ENCODE measurements at places on chromosomes 2 and 18. TPM values are rescaled to one million over a fixed set of nuclear protein-coding genes. Genes with fewer than 3 reads are reported as not detected.
A peak's percentile ranks its signal among the peaks of the same experiment; 100 is the strongest.

The NLRC4 gene
- not detected for total RNA-seq

DNA sequence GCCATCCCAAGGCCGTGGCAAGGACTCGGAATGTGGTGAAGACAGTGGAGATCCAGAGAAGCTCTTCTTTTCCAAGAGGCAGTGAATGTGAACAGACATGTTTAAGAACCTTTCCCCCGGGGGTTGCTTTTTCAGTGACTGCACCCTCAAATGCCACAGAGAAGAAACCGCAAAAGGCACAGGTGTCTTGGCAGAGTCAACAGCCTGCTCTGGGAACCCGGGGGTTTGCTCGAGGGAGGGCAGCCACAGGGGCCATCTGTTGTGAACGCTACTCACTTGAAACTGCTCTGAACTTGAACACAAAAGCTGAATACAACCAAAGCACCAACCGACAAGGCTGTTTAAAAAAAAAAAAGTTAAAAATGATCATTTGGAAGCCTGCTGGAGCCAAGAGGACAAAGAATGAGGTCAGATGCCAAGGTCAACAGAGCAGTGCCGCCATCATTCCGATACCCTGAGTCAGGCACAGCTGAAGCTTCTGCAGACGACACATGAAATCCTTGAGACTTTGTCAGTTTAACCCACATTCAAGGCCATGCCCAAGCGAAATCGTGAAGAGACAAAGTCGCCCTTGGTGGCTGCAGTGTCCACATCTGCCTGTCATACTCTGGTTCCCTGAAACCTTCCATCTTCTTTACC is 47.4 kb downstream of the PSMG2 start:
- no peak for DNase-seq

The SETBP1 gene
- total RNA-seq = 4.9 TPM

The NEURL3 gene
- not detected for total RNA-seq

- DNase-seq = no peak
Measured at GRCh38 chr2:42404676-42405075, 43.7 kb upstream of the COX7A2L start.

DNA sequence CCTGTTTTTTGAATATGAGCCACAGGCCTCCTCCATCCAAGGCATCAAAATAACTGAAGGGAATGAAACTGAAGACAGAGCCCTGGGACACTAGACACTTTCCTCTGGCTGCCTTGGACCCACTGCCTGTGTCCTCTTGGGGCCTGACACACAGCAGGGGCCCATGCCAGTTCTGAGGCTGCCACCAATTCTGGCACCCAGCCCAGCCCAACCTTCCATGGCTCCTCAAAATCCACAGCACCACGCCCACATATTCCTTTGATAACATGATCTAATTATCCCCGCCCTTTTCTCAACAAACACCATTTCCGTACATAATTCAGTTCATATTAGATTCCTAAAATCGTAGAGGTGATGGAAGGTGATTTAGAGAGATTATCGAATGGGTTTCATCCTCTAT is 64.2 kb downstream of the EMX1 start:
- no peak for DNase-seq

The CXCR2 gene
- total RNA-seq = not detected

DNA sequence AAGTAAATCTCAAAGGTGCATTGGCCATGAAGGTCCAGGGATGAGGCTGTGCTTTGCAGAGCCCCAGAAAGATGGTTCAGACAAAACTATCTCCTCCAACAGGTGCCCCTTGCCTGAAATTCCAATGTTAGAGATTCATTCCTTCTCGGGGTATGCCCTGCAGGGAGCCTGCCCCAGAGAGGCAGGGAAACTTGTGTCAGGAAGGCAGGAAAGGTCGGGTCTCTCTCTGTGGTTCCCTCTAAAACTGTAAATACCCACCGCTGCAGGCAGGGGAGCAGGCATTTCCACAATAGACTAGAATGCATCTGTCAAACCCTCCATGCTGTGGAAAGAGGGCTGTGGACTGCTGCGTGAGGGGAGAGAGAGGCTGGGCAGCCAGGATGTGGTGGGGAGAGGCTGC is 207.8 kb upstream of the SMAD2 start:
- no peak for DNase-seq

- DNase-seq = no peak
Measured at GRCh38 chr18:38023871-38024270, 458.3 kb upstream of the CELF4 start.

The UGT1A10 gene
- not detected for total RNA-seq

The REG3G gene
- not detected for total RNA-seq

The EVA1A gene
- 16.2 TPM for total RNA-seq

The HK2 gene
- total RNA-seq = 19.3 TPM

DNA sequence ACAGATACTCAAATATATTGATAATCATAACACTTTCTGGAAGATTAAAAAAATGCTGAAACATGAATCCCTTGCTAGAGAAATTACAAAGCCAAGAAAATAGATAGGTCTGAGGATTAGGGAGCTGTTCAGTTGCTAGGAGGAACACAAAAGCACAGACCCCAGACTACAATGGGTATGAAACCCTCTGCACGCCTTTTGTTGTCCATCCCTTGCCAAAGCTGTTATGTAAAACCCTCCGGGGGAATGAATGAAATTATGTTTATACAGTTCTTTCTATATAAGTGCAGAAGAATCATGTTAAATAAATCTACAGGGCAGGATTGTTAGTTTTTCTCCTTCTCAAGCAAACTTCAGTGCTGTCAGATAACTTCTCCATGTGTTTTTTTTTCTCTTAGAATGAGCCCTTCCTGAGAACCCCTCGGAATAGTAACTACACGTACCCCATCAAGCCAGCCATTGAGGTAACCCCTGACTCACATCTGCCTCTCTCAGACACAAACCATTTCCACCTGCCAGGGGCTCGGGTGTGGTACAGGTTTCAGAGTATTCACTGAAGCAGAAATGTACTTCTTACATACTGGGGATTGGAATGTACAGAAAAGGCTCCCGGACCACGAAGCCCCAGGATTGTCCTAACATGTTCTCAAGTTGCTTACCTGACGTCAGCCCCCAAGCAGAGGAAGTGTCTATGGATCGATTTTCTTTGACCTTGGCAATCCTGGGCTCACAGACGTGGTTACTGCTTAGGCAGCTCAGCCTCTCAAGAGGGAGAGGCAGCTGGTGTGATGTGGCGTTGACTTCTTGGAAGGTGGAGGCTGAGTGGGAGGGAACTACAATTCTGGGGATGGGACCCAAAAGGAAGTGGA is 118.0 kb downstream of the PLB1 start:
- DNase-seq = peak; percentile 90

DNA sequence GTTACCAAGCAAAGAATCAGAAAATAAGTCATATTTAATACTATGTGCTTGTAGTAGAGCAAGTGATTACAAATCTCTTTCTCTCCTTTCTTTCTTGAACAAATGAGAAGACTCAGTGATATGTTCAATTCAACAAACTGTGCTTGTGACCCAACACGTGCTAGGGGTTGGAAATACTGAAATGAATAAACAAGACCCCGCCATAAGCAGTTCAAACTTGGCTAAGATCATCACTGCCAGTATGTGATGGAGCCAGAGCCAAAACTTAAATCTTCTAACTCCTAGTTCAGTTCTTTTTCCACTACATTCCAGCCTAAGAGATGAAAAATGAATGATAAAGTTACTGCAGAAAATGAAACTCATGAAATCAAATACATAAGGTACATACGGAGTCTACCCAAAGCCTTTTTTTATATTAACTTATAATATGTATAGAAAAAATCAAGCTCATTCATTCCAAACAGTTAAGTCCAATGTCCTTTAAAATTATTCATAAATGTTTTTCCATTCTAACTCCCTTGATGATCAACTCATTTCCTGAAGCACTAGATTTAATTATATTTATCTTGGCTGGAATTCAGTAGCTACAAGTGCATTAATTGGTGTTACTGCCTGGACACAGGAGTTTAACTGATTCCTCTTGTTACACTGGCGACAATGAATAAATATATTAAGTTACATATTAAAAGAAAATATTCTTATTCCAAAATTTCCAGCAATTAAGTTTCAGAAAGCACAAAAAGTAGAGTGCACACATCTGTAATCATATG is 36.0 kb downstream of the GALNT3 start:
- DNase-seq = peak; percentile 8

DNA sequence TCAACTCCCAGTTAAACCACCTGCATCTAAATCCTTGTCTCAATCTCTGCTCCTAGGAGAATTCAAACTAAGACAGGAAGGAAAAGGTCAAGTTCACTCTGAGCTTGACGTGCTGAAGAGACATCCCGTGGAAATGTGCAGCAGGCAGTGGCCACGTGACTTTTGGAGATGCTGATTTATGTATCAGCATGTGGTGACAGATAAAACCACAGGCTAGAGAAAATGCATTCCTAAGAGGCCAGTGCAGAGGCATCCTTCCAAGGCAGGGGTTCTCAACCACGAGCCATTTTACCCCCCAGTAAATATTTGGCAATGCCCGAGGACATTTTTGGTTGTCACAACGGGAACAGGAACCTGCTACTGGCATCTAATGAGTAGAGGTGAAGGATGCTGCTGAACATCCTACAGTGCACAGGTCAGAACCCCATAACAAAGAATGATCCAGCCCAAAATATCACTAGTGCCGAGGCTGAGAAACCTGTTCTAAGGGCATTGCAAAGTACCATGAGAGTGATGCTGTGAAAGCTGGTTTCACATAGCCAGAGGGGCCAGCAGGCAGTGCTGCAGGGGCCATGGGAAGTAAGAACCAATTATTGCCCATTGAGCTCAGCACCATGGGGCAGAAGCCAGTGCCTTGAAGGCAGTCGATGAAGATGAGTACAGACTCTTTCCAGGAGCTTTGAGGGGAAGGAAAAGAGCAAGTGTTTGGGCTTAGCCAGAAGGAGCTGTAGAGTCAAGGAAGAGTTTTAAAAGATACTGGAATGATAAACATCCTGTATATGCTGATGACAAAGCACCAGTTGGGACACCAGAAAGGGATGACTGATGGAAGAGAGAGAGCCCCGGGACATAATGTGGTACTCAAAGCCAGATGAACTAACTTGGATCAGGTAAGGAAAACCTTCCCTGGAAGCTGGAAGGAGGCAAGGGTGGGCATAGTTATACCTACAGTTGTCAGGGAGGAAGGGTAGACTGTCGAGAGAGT is 174.6 kb downstream of the HAUS1 start:
- peak; percentile 74 for DNase-seq

DNA sequence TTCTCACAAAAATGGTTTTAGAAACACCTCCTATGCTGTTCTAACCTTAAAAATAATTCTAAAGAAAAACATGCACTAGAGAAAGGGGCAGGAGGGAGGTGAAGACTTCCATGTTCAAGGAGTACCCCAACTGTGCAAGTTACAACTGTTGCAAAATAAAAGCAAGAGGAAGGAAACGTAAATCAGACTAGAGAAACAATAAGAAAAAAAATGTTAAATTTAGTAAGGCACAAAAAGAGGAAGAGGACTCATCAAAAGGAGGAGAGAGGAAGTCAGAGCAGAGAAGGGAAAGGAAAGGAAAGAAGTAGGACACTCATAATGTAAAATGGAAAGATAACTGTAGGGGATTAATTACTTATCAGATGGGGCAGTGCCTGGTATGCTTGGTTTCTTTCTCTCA is 34.1 kb downstream of the RAPH1 start:
- DNase-seq = no peak

DNA sequence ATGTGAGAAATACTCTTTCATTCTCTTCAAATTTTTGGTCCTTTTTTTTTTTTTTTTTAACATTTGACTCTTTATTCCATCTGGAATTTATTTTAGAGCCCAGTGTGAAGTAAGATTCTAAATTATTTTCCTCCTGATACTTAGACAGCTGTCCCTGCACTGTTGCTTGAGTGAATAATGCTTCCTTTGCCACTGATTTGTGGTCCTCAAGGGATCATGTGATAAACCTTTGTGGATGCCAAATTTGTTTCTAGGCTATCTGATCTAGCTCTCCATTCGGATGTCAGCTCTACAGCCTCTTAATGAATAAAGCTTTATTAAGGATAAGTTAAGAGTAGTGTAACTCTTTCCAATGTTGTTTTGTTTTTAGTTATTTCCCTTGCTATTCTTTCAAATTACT is 142.3 kb downstream of the SMAD7 start:
- DNase-seq = no peak
